ENCODE measurements at places on chromosomes 13 and 19.

GRCh38 chr13:66703597-66703996, 526.5 kb downstream of the PCDH9 start:
- DNase-seq: no peak

DNA sequence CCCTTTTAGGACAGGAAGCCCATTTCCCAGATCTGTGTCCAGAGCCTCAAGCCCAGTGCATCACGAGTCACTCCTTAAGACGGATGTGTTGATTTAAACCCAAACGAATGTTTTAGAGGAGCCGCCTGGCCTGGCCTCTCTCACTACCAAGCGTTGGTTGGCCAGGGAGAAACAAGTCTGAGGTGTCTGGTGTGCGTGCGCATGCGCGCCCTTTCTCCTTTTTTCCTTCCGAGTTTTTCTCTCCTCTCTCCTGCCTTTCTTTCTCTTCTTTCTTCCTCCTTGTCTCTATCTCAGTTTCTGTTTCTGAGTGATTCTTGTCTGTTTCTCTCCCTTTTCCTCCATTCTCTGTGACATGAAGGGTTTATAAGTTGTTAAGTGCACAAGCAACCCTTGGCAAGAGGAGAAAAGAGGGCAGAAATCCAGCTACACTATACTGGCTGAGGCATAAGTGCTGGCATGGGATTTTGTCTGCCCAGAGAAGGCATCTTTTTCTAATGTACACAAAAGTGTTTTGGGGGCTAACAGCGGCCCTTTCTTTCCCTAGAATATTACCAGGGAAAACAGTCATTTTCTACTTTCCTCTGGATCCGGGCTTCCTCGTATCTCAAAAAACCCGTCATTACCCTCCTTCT, 170.5 kb downstream of the DNAJC15 start:
- DNase-seq: no peak

DNA sequence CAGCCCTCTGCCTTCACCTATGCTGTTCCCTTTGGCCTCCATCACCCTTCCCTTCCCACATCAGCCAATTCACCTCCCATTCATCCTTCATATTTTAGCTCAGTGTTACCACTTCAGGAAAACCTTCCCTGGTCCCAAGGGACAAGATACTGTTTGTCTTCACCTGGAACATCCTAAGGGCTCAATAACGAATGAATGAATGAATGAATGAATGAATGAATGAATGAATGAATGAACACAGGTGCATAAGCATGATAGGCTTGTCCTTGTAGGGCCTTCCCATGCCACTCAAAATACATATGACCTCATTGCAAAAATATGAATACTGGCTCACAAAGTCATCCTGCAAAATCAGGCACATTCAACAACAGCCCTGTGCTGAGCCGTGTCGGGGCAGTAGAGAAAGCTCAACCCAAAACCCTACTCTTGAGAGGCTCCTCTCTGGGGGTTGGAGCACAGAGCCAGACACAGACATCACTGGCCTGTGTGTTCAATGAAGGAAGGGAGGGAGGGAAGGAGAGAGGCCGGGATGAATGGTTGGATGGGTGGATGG, 33.7 kb upstream of the TPM4 start:
- no peak for DNase-seq

GRCh38 chr19:3931041-3931440, 1.8 kb upstream of the NMRK2 start:
- no peak for DNase-seq

DNA sequence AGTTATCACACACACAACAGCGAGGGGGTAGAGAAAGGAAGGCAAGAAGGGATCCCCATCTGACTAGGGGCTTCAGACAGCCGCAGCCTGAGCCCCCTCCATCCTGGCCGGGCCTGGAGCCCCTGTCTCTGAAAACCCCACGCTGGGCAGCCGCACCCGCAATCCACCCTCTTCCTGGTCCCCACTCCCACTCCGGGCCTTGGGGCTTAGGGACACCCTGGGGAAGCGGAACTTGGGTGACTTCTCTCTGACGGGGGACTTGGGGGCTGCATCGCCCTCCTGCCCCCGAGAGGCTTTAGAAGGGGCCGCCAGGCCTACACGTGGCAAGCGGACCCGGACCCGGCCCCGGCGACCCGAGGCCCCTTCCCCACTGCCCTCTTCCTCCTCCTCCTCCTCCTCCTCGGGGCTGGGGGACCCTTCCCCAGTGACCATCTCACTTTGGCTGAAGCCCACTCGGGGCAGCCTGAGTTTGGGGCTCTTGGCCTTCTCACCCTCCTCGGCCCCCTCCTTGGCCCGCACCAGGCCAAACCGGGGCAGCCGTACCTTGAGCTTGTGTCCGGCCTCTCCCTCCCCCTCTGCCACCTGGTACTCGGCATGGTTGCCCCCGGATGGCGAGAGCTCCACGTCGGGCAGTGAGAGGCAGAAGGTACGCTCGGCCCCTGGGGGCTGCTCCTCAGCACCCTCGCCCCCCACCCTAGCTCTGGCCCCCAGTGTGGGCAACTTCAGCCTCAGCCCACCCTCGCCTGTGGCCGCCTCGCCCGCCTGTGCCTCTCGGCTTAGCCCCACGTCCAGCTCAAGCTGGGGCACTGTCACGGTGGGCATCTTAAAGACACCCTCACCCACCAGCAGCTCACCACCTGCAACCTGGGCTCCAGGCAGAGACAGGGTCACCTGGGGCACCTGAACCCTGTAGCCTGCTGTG, 4.2 kb upstream of the HIPK4 start:
- no peak for DNase-seq

DNA sequence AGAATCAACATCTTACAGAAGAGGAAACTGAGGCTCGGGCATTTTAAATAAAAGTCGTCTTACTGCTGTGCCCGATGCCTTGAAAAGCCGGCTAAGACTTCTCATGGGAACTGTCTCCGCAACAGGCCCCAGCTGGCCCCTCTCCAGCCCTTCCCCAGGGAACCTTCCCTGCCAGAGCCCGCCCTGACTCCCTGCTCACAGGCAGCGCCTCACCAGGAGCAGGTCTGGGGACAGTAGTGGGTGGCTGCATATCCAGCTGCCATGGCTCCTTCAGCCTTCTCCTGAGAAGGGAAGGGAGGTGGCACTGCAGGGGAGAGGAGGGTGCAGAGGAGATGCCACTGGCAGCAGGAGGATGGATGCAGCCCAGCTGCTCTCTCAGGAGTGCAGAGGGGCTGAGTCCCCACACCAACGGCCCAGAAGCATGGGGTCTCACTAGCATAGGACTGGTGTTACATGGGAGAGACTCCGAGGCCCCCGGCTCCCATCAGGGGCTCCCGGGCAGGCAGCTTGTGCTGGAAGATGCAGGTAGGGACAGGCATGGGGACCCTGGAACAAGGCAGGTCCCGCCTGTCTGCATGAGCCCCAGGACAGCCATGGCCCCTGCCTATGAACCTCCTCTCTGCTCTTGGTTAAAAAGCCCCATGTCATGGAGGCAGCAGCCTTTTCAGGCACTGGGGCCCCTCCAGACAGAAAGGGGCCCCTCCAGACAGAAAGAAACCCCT, 216.4 kb upstream of the SGCG start:
- no peak for DNase-seq

DNA sequence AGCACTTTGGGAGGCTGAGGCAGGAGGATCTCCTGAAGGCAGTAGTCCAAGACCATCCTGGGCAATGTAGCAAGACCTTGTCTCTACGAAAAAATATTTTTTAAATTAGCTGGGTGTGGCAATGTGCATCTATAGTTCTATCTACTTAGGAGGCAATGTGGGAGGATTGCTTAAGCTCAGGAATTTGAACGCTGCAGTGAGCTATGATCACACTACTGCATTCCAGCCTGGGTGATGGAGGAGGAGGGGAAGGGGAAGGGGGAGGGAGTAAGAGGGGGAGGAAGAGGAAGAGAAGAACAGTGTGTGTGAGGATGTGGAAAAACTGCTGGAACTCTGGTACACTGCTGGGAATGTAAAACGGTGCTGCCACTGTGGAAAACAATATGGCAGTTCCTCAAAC, 9.2 kb upstream of the CLIP3 start:
- DNase-seq: no peak

DNA sequence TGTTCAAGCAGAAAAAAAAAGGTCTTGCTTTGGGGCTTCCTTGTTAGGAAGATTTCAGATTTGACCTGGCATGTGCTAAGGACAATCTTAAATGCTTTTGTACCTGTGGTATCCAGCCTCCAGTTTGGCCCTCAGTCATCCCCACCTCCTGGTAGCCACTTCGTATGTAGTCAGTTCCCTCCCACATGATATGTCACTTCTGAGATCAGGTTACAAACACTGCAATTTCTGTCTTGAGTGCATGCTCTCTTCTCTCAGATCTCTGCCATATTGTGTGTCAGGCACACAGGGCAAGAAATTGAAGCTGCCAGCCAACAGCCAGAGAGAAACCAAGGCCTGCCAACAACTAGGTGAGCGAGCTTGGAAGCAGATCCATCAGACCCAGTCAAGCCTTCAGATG, 60.3 kb upstream of the STARD13 start:
- no peak for DNase-seq

- no peak for DNase-seq
Measured at GRCh38 chr13:56752636-56753035, 388.1 kb upstream of the PRR20A start.

- DNase-seq: no peak
Measured at GRCh38 chr13:113451951-113452421, 1.3 kb downstream of the ADPRHL1 start.

DNA sequence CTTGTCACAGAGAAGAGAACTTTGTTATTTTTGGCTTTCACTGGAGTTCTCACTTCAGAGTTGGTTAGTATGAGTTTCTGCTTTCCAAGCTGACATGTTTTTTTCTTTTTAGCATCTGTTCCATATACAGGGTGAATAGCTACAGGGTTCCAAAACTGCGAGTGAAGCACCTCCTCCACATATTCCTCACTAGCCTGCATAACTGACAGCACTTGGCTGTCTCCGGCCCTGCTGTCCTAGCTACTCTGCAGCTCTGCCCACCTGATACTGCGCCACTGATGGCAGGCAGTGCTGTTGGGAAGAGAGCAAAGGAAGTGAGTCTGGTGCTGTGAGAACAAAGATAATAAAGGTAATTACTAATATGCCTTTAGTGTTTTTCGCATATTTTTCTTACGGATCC, 6.8 kb downstream of the ATP8A2 start:
- DNase-seq: no peak

DNA sequence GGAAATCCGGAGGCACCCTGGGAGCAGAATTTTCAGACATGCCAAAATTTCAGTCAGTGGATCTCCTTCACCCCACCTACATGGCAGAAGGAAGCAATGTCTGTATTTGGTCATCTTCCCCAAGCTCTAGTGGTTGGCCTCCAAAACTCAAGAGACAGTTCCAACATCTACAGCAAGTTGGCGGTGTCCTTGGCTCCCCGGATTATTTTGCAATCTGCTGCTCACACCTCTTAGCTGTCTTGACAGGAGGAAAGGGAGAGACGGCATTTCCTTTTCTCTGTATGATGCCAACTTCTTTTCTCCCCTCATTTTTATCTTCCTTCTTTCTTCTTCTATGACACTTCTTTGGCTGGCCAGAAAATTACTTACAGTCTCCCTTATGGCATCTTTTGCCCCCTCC, 159.9 kb downstream of the SUCLA2 start:
- no peak for DNase-seq

All from mesothelial cell of epicardium (in vitro differentiated cells).